ENCODE measurements at places on chromosomes 4 and X.

GRCh38 chr4:65340382-65341109, 329.7 kb downstream of the EPHA5 start:
- no peak overlapping the region for H3K4me3 ChIP-seq
- H3K27ac ChIP-seq = no peak overlapping the region
- no peaks in the 10 kb centered on the region for H3K36me3 ChIP-seq

- H3K4me1 ChIP-seq = no peaks in the 10 kb centered on the region
- no peak overlapping the region for H3K4me3 ChIP-seq
- no peak overlapping the region for H3K27ac ChIP-seq
Measured at GRCh38 chr4:119010909-119011606, 122.4 kb downstream of the SYNPO2 start.

GRCh38 chrX:96480081-96480480, 204.6 kb upstream of the DIAPH2 start:
- H3K27ac ChIP-seq = no peak overlapping the region
- H3K36me3 ChIP-seq = no peaks in the 10 kb centered on the region
- no peak for ATAC-seq
- H3K4me3 ChIP-seq = no peak overlapping the region
- H3K27me3 ChIP-seq = peaks cover 3% of the 10 kb centered on the region

- peaks cover 5% of the 10 kb centered on the region for H3K4me1 ChIP-seq
- H3K36me3 ChIP-seq = no peaks in the 10 kb centered on the region
- H3K27ac ChIP-seq = peak overlapping the region; percentile 20
- H3K27me3 ChIP-seq = no peaks in the 10 kb centered on the region
- no peak overlapping the region for H3K4me3 ChIP-seq
Measured at GRCh38 chrX:45233531-45233930, 32.9 kb upstream of the DIPK2B start.

DNA sequence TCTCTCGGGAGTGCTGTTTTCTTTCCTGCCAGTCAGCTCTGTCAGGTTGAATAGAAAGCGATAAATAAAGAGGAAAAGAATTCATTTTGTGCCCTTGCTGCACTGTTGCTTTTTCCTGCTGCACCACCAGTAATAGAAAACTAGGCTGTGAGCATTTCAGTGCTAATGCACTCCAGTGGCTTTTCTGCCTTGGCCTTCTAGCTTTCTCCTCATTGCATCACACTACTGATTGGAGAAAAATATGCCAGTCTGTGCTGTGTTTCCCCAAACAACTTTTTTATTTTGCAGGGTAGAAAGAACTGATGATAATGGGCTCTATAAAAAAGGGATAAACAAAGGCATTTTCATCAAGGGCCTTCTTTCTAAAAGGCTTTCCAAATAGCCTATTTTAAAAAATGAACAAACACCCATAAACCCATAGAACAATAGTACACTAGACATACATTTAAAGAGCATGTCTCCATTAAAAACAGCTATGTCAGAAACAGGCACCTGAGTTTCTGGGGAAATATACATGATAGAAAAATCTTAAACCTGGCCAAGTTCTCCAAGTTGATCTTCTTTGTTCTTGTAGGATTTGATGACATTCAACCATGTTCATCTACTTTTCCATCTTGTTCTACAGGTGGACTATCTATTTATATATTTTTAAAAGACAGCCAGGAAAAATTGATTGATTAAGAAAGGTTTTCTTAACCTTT, 86.3 kb downstream of the GPRIN3 start:
- ATAC-seq = no peak
- H3K4me3 ChIP-seq = no peak overlapping the region
- H3K27ac ChIP-seq = peak overlapping the region; percentile 53

- no peak for ATAC-seq
- no peak overlapping the region for H3K27ac ChIP-seq
- H3K4me1 ChIP-seq = no peaks in the 10 kb centered on the region
Measured at GRCh38 chrX:32530802-32531403, 680.4 kb downstream of the DMD start.

- no peak overlapping the region for H3K27ac ChIP-seq
- ATAC-seq = no peak
- H3K27me3 ChIP-seq = no peaks in the 10 kb centered on the region
- no peak overlapping the region for H3K4me3 ChIP-seq
- H3K36me3 ChIP-seq = peaks cover 13% of the 10 kb centered on the region
Measured at GRCh38 chr4:77009511-77010115, 60.1 kb downstream of the SEPTIN11 start.

- no peak for ATAC-seq
- H3K27ac ChIP-seq = no peak overlapping the region
- H3K4me3 ChIP-seq = no peak overlapping the region
- H3K4me1 ChIP-seq = no peaks in the 10 kb centered on the region
Measured at GRCh38 chr4:28555866-28556265, 1695.2 kb downstream of the STIM2 start.
